ENCODE measurements at places on chromosomes 12 and 14.

- DNase-seq = no peak
Observed at GRCh38 chr12:94198872-94199271, 50.5 kb downstream of the PLXNC1 start.

- DNase-seq = no peak
Observed at GRCh38 chr12:110037315-110037714, 11.0 kb downstream of the C12orf76 start.

- no peak for DNase-seq
Observed at GRCh38 chr14:92635031-92635430, 113.4 kb downstream of the LGMN start.

DNA sequence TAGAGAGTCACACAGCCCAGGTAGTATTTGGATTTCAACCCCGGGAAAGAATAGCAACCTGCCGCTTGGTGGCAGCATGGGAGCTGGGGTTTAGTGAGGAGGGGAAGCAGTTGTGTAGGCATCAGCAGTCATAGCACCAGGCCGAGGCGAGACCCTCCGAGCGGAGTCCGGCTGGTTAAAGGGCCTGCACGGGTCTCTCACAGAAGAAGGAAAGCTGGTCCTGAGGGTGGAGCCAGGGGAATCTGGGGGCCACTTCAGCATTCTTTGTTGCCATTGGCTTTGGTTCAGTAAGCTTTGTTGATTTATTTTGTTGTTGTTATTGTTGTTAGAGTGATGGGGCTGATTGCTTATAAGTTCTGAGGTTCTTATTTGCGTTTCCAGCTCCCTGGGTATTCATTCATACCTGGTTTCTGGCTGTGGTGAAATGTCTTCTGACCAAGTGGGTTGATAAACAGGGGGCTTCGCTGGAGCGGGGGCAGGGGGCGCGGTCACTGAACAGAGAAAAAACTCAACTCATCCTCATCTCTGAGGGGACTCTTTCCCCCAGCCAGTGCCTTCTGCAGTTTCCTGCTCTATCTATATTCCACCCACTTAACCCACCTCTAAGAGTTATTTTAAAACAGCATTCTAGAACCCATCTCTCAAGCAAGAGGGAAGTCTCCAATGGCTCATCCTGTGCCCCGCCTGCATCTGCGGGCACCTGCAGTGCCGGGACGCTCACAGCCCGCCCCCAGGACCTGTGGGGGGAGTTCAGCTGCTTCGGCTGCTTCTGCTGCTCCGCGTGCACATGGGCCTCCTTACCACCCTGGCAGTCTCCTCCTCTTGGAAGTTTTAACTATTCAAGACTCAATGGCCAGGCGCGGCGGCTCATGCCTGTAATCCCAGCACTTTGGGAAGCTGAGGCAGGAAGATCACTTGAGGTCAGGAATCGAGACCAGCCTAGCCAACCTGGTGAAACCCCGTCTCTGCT is 11.6 kb downstream of the CKB start:
- DNase-seq = no peak

DNA sequence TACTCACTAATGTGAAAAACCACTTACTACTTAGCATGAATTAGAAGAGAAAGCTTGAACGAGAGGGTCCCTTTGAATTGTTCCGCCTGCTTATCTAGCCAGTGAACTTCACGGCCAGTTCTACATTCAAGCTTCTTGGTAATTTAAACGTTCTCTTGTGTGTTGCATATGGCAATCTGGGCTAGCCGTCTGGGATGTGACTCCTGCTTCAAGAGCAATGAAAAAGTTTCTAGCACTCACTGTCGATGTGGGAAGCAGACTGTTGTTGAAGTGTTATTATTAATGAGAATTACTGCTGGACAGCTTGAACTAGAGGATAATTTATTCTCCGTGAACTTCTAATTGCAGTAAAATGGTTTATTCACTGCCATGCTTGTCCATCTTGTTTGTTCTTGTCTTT is 93.9 kb downstream of the SLC15A5 start:
- no peak for DNase-seq

DNA sequence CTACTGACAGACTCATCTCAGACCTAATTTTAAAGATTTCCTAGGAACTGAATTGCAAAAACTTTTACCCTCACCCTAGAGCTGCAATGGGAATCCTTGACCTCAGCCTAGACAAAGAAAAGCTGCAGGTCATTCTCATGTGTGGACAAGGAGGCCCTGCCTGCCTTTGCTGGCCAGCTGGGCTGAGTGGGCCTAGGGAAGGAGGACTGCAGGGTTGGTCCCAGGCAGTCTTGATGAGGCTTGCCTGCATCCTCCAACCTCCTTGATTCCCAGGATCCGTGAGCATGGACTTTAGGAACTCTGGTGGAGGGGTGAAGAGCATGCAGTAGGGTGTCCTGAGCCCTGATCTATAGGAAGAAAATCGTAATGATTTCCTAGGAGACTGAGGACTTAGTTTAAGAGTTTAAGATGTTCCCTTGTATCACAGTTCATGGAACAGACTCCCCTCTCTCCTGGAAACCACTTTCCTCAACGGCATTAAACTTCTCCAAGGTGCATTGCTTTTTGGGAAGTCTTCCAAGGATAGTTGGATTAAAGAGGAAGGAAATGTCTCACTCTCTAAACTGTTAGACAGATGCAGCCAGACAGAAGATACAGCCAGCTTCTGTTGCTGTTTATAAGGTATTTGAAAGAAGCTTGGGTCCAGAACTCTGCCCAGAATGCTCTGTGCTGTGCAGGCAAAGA is 55.4 kb upstream of the DDX11 start:
- DNase-seq = no peak

- no peak for DNase-seq
Observed at GRCh38 chr12:42421844-42422779, 96.1 kb downstream of the PPHLN1 start.

DNA sequence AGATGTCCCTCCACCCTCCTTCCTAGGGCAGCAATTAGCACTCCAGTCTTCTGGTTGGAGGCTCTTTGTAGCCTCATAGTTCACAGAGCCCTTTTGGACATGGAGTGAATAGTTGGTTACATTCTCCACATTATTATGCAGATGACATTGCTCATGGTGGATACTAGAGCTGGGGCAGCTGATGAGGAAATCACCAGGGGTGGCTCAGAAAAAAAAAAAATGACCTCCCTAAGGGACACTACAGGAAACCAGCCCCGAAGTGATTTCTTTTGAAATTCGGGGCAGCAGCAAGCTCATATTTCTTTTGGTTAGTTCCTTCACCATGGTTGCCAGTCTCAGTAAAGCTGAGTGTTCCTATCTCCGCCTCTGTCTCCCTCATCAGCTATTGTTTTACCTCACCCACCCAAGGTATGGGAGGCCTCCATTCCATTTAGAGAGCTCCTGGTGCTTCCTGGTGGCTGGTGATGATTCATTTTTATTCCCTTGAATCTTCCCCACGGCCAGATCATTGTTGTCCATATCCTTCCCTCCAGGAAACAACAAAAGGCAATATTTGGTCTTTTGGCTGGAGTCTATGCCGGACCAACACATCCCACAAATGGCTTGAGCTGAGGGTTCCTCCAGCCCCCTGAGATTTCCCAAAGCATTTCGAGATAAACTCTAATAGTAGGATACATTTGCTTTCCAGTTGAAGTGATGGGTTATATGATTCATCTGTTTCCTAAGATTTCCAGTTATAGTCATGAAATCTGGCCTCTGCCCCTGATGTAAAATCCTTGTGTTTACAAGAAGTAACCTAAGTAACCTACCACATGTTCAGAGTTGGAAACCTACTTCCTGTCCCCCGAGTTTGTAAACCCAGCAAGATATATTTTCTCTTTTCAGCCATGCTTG is 56.2 kb upstream of the NID2 start:
- peak; percentile 32 for DNase-seq

- no peak for DNase-seq
Observed at GRCh38 chr12:9065607-9065856, 50.2 kb downstream of the A2M start.

GRCh38 chr14:44669496-44669895 is 162.4 kb upstream of the FSCB start:
- no peak for DNase-seq

- DNase-seq = no peak
Observed at GRCh38 chr14:61561657-61562276, 133.5 kb upstream of the HIF1A start.

DNA sequence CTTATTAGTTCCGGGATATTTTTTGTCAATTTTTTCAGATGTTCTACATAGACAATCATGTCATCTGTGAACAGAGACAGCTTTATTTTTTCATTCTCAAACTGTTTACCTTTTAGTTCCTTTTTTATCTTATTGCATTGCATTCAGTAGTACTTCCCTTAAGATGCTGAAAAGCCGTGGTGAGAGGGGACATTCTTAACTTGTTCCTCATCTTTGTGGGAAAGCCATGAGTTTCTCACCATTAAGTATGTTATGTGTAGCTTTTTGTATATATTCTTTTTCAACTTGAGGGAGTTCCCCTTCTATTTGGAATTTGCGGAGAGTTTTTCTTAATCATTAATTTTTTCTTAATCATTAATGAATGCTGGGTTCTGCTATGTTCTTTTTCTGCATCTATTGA is 1727.1 kb upstream of the SEL1L start:
- DNase-seq = no peak

GRCh38 chr14:50985124-50985858 is 41.0 kb upstream of the PYGL start:
- no peak for DNase-seq

GRCh38 chr12:33514893-33515292 is 75.3 kb upstream of the SYT10 start:
- no peak for DNase-seq

- DNase-seq = no peak
Observed at GRCh38 chr14:64417771-64418125, 29.6 kb downstream of the MTHFD1 start.

DNA sequence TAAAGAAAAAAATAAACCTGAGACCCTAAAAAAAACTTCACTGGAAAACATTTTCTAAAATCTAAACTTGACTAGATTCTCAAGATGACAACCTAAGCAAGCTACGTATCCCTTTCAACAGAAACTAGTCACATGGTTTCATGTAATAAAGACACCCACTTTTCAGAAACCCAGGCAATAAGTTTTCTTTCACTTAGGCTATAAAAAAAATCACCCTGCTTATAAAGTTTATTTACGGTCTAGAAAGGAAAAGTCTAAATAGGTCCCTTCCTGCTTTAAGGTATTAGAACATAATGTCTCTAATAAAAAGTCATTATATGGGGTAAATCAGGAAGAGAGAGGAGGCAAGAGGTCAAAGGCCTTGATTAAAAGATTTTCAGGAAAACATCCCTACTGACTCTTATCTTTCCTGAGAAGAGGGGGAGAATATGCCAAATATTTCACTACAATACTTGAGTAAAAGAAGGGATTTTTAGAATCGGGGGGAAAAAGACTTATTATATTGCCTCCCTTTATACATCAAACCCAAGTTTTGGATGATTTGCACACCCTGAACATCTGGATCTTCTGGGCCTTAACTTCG is 9.5 kb downstream of the CLIP1 start:
- DNase-seq = no peak

GRCh38 chr14:74661726-74662450 is 49.9 kb upstream of the LTBP2 start:
- DNase-seq = no peak

- DNase-seq = no peak
Observed at GRCh38 chr14:63322897-63323573, 4.3 kb upstream of the GPHB5 start.

DNA sequence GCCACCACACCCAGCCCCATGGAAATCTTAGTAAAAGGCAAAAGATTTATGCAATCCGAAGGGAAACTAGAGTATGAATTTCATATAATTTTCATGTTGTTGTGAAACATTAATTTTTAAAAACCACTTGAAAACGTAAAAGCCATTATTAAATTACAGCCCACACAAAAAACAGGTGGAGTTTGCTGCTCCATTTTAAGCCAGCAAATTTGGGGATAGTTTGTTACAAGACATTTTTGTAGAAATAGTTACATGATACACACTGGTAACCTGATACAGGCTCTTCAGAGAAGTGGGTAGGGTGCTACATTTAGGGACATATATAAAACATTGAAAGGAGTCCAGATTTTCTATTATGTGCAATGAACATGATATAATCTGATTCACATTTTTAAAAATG is 17.6 kb downstream of the GNPTAB start:
- no peak for DNase-seq

DNA sequence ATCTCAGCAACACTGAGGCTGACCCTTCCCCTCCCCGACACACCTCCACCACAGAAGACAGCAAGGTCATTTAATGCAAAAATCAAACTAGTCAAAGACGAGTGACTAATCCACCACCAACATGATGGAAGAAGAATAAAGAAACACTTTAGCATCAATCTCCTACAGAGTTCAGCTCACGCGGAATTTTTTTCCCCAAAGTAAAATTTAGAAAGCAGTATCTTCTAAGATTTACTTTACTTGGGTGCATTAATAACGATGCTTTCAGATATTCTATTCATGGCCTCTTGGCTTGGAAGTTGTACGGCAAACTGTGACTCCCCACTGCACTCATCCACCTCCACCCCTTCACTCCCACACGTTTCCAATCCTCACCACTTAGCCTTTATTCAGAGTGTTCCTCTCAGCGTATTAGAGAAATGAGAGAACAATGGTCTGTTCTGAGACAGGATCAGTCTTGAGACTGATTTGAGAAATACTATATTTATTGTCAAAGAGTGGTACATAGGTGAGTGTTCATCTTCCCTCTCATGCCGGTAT is 1.9 kb downstream of the EGLN3 start:
- no peak for DNase-seq

DNA sequence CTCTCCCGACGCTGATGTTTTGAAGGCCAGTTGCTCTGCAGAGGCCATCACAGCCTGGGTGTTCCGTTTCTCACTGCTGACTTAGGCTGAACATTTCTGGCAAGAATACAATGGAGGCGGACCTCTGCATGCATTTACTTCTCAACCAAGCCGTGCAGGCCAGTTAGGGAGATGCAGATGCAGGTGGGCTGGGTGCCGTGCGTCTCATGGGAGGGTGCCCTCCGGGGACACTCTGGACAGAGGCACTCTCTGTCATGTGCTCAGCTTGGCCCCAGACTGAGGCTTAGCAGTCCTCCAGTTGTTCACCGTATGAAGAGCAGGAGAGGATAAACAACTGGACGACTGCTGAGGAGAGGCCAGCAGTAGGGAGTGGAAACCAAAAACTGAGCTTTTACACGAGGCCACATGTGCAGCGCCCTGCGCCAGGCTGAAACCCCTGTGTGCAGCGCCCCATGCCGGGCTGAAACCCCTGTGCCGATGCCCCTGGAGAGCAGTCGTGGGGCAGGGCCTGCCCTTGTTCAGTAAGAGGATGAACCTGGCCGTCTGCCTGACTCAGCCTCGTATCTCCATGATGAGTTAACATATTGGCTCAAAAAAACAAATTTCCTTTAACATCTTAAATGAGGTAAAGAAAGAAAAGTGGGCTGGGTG is 32.3 kb downstream of the DDX51 start:
- no peak for DNase-seq

GRCh38 chr14:23483236-23483854 is 13.8 kb downstream of the NGDN start:
- DNase-seq = no peak

Measured in CD8-positive, alpha-beta memory T cell (primary cell).